Activated naive CD4-positive, alpha-beta T cell treated with anti-CD3 and anti-CD28 coated beads for 36 hours (primary cell): ENCODE measurements at places on chromosomes 4 and X. TPM values are rescaled to one million over a fixed set of nuclear protein-coding genes. Genes with fewer than 3 reads are reported as not detected.

The CLNK gene
- not detected for total RNA-seq

The CYLC1 gene
- total RNA-seq = not detected

The AWAT2 gene
- total RNA-seq = not detected

The PF4V1 gene
- total RNA-seq = not detected

The GPM6B gene
- not detected for total RNA-seq

The ATP1B4 gene
- total RNA-seq = not detected

The PRKX gene
- 57.0 TPM for total RNA-seq

The ASB9 gene
- total RNA-seq = 0.35 TPM

The DUSP9 gene
- total RNA-seq = not detected

The BCORL1 gene
- 3.6 TPM for total RNA-seq

The DCHS2 gene
- not detected for total RNA-seq

The GATB gene
- 22.1 TPM for total RNA-seq

The HTRA3 gene
- not detected for total RNA-seq

The ENPEP gene
- total RNA-seq = not detected

The MEPE gene
- not detected for total RNA-seq

The PRRG1 gene
- total RNA-seq = not detected

The SLC9B1 gene
- 3.5 TPM for total RNA-seq

The TNIP3 gene
- total RNA-seq = 1.8 TPM

The DUX4 gene
- not detected for total RNA-seq

The DRD5 gene
- total RNA-seq = not detected

The RASSF6 gene
- not detected for total RNA-seq

The KLF8 gene
- total RNA-seq = 1.0 TPM

The TRAM1L1 gene
- total RNA-seq = not detected
